Fibroblast of upper back skin (primary cell): ENCODE measurements at places on chromosomes 3 and 15.
A peak's percentile ranks its signal among the peaks of the same experiment; 100 is the strongest.

GRCh38 chr15:36406366-36406765 is 173.1 kb upstream of the CDIN1 start:
- DNase-seq = no peak

GRCh38 chr3:60282866-60283265 is 968.4 kb downstream of the FHIT start:
- no peak for DNase-seq

DNA sequence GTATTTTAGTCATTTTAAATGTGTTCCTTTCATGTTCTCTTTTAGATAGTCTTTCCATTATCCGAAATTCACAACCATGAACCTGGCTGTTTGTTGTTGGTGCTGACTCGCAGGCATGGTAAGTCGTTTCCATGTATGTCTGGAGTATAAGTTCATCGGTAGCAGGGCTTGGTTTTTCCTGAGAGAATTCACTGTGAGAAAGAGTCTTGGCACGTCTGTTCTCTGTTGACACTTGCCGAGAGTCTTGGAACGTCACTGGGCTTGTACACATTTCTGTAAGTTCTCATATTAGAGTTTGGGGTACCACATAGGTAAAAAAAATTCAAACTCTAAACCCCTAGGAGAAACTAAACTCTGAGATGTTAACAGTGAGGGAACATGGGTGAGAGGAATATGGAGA is 29.4 kb upstream of the EIF4A2 start:
- DNase-seq = no peak

GRCh38 chr3:131050001-131050400 is 23.3 kb downstream of the NEK11 start:
- no peak for DNase-seq

DNA sequence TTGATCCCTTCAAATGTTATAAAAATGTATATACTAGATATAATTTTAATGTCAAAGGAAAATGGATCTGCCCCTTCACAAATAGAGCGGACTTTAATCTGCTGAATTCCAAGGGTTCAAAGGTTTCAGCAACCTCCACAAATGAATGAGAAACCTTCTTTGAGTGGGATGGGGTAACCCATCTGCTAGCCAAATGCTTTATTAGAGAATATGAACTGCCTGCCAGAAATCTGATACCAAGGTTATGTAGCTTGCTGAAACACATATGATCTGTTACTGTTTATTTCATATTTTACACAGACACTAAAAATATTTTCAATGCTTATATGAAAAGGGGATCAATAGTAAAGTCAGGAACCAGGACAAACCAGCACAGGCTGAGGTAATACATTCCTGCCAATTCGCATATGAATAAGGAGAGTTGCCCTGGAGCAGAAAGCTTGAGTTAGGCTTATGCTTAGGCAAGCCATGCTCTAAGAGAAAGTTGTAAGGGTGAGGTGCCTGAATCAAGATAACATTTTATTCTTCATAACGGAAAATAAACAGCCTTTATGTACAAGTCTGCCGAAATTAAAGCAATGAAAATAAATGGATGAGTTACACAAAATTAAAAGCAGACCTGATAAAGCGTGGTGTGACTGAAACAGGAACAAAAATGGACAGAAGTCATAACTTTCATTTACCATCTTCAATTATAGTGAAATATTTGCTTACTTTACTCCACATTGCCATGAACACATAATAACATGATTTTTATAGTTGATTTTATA is 26.5 kb downstream of the PLOD2 start:
- DNase-seq = peak; percentile 43

DNA sequence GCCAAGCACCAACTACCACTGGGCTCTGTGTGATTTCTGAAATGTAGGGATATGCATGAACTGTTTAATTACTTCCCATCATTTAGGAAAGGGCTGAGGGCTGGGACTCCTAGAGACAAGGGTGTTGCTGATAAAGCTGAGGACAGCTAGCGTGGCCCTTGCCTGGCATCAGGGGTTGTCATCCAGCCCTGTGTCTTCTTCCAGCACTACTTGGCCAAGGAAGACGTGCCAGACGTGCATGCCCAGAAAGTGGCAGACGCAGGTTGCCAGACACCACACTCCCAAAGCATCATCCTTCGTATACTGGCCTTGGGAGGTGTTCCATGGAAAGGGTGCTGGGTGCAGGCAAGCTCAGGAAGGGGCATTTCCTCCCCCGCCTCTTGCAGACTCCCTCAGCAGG is 64.8 kb downstream of the LRIG1 start:
- DNase-seq = no peak

- DNase-seq = no peak
These were observed 144.7 kb upstream of the ANKRD28 start for GRCh38 chr3:15942462-15942861.
